Osteocyte (in vitro differentiated cells): ENCODE measurements at places on chromosomes 4 and X. TPM values are rescaled to one million over a fixed set of nuclear protein-coding genes. Genes with fewer than 3 reads are reported as not detected.

DNA sequence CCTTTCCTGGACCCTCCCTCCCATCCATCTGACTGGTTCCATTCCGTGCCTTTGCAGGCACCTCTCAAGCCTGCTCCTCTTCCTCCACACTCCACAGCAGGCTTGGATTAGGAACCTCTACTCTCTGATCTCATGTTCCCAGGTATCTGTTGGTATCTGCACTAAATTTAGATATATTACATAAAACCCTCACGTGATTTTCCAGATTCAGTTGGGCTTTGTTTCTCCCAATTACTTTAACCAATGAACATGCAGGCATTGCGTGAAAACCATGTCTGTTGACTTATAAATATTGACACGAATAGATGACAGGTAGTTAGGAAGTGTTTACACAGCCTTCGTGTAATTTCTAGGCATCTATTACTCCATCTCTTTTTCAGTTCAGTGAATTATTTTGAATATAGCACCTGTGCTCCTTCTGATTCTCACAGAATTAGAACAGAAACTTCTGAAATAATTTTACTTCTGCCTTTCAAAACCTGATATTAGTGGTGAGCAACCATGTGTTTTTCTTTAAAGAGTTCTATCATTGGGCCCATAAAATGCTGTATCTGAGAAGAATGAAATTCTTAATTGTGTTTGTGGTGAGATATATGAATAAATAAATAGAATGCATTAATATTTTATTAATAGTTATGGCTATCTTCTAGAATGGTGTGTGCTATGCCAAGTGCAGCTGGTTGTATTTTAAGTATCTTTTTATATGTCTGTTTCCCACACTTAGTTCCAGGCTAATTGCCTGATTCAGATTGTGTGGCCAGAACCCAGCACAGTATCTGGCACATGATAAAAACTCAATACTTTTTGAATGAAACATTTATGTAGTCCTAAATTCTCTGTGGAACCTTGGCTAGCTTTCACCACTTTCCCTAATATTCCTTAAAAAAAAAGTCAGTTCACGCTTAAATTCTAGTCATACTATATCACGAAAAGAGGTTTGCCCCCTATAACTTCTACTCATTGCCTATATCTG is 304.8 kb downstream of the QDPR start:
- H3K36me3 ChIP-seq, result no peaks in the 10 kb centered on the region
- peaks cover 6% of the 10 kb centered on the region for H3K4me1 ChIP-seq
- H3K27ac ChIP-seq, result no peak overlapping the region
- H3K4me3 ChIP-seq, result no peak overlapping the region
- peaks cover 30% of the 10 kb centered on the region for H3K27me3 ChIP-seq

Gene PDGFRA
- 214 and 232 TPM in 2 replicates for total RNA-seq

DNA sequence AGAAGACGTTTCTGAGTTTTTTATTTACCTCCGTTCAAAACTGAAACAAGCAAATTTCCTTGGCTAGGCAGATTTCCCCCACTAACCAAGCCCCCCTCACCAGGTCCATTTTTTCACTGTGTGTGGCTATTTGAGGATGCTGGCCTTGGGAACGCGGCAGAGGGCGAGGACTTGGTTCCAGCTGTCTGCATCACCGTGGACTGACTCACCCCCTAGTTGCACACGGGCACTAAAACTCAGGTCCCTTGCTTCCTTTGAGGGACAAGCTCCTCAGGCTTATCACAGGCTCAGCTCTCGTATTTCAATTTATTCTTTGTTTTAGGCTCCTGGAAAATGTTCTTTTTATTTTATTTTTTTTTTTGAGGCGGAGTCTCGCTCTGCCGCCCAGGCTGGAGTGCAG is 8.4 kb upstream of the MTNR1A start:
- H3K27ac ChIP-seq, result no peak overlapping the region
- DNase-seq, result peak; percentile 59
- no peaks in the 10 kb centered on the region for H3K27me3 ChIP-seq
- H3K4me3 ChIP-seq, result no peak overlapping the region
- peaks cover 2% of the 10 kb centered on the region for H3K4me1 ChIP-seq
- H3K36me3 ChIP-seq, result no peaks in the 10 kb centered on the region

DNA sequence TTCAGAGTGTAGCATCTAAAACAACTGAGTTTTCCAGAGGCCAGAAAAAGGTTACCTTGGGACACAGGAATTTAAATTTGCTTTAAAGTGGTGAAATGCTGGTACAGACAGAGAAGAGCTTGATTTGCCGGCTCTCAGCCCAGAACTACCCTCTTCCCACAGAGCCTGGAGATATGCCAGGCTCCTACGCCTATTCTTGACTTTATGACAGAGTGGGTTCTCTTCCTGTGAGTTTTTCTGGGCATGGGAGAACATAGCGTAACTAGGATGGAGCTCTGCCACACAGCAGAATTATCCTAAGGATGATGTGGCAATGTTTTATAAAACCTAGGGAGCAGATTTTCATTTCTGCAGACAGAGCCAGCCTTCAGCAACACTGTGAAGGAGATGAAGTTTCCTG is 241.8 kb downstream of the GRIA3 start:
- no peak overlapping the region for H3K27ac ChIP-seq
- H3K27me3 ChIP-seq, result no peaks in the 10 kb centered on the region
- no peak for DNase-seq
- no peak overlapping the region for H3K4me3 ChIP-seq
- H3K36me3 ChIP-seq, result no peaks in the 10 kb centered on the region
- H3K4me1 ChIP-seq, result no peaks in the 10 kb centered on the region

Gene ZNF630
- 2.4 and 3.3 TPM in 2 replicates for total RNA-seq

- DNase-seq, result no peak
- H3K4me3 ChIP-seq, result no peak overlapping the region
- H3K27ac ChIP-seq, result no peak overlapping the region
- no peaks in the 10 kb centered on the region for H3K27me3 ChIP-seq
- no peaks in the 10 kb centered on the region for H3K36me3 ChIP-seq
Measured at GRCh38 chrX:15977644-15978043, 123.0 kb upstream of the AP1S2 start.
